Activated CD4-positive, alpha-beta T cell treated with anti-CD3 and anti-CD28 coated beads, Interleukin-10, Interleukin-2, amounts not matched to agents 100 ng/mL and 50 ng/mL, durations not matched to agents 16 hours and 8 hours (primary cell): ENCODE measurements at places on chromosomes 16 and 17.

- no peak for DNase-seq
These were observed 20.3 kb downstream of the METRNL start for GRCh38 chr17:83099570-83100181.

DNA sequence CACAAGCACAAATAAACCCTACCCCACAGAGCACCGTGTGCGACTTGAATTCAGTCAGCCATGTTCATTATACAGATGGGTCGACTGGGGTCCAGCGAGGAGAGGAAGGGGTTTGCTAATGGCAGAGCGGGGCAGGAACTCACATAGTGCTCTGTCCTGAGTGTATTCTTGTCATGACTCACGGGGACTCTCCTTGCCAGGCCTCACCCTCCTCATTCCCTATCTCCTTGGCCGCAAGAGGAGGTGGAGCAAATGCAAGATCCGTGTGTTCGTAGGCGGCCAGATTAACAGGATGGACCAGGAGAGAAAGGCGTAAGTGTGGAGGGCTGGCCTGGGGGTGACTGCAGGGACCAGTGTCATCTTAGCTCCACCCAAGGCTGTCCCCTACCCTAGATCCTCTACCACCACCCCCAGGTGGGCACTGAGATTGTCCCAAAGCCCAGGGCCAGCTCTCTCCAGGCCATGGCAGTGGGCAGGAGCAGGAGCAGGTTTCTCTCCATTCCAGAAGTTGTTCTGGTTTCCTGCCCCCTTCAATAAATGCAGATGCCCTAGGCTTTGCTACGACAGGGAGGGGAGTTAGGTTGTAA lies 29.4 kb downstream of the SLC12A3 start:
- no peak for DNase-seq

DNA sequence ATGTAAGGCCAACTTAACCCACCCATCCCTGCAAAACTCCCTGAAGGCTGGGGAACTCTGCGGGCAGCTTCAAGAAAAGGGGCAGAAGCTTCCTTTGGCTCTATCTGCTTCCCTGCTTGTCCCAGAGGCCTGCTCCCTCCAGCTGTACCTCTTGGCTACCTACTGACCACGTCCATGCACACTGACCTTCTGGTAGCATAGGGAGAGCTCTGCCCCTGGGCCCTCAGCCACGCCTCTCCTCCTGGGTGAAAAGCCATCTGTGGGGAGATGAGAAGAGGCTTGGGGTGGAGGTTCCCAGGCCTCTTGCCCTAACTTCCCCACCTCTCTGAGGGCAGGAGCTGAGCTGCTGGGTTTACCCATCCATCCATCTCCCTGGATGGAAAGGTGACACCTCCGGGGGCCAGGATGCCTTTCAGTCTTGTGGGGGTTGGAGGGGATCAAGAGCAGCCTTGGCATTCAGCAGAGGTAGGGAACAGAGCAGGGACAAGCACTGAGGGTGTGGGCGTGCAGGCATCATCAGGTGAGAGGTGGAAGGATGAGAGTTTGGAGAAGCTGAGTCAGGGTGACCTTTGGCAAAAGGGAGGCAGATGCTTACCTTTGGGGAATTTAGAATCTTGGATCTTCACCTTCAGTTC lies 23.4 kb upstream of the MFSD6L start:
- no peak for DNase-seq

- DNase-seq: peak; percentile 3
These were observed 51.3 kb upstream of the TAC4 start for GRCh38 chr17:49899191-49899485.

DNA sequence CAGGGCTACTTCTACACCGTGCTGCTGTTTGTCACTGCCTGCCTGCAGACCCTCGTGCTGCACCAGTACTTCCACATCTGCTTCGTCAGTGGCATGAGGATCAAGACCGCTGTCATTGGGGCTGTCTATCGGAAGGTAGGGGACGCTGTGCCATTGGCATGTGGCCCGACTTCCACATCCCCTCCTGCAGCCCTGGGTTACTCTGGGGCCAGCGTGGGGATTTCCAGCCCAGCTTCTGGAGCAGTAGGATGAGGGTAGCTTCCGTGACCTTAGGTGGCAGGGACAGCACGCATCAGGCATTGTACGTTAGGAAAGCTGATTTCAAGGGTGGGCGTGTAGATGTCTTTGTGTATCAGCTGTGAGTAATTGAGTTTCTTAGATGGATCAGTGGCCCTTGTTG lies 96.5 kb downstream of the ABCC1 start:
- DNase-seq: no peak

DNA sequence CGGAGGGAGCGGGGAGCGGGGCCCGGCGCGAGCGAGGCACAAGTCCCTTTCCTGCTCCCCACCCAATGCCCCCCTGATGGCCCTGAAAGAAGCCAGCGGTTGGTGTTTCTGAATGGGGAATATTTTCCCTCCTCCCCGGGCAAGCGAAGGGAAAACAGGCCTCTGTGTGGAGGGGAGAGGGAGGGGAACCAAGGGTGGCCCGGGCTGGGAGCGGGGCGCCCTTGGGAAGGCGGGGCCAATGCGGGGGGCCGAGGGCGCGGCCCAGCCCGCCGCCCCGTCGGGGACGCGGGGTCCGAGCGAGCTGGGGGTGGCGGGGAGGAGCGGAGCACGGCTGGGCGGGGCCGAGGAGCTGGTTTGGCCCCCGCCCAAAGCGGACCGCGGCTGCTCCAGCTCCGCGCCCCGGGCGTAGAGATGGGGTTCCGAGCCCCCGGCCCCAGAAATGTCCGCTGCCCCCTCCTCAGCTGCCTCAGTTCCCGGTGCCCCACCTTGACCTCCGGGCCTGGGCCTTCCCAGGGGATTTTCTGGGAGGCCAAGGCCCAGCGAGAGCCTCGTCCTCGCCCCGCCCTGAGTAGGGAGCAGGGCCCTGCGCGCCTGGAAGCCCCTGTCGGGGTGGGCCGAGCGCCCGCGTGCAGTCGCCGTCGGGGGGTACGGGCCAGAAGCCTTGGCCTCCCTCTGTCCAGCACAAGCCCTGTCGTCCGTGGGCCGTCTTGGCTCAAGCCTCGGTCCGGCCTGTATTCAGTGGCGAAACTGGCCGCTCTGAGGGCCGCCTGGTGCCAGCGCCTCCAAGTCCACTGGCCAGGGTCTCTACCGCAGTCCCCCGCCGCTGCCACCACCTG lies 3.9 kb upstream of the HEXIM1 start:
- DNase-seq: peak; percentile 23

- DNase-seq: no peak
These were observed 2.1 kb upstream of the SEPTIN12 start for GRCh38 chr16:4790261-4790660.

DNA sequence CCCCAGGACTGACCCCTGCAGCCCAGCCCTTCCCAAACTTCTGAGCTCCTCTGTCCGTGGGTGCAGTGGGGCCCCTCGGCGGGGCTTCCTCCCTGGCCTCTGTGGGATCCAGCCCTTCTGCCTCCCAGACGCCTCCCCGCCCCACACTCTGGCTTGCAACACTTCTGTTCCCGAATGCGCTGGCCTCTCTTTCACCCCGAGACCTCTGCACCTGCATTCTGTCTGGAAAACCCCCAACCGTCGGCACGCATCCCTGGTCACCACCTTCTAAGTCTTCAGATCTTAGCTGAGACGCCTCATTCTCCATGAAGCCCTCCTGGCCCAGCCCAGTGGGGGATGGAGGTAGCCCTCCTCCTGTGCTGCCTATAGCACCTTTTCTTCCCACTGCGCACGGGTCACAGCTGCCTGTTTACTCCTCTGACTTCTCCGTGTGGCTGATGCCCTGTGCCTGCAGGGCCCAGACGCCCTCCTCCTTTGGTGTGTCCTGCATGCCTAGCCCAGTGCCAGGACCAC lies 26.4 kb downstream of the TMEM235 start:
- peak; percentile 14 for DNase-seq

DNA sequence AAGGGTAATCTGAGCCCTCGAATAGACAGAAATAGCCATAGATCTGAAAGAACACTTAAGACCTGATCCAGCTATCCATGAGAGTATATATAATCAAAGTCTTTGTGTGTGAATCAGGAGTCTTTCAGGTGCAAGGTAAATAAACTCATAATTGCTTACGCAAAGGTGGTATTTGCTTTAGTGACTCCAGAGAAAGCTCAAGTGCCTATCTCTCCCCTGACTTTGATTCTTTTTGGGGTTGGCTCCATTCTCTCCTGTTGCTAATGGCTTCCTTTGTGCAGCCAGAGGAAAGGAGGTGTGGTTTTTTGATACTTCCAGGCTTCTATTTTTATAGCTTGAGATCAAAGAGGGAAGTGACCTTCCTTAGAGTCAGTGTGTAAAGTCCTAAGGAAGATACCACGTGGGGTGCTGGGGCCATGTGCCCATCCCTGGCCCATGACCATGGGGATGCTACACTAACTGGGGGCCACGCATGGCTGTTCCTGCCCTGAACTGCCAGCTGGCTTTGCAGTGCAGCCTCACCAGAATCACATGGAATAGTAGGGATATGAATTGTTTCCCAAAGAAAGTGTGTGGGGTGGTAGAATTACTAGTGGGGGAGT lies 45.8 kb downstream of the TENT4B start:
- DNase-seq: no peak

- no peak for DNase-seq
These were observed 36.6 kb downstream of the FAM20A start for GRCh38 chr17:68564415-68565111.

GRCh38 chr17:48733632-48734328 lies 5.2 kb upstream of the HOXB13 start:
- DNase-seq: no peak

DNA sequence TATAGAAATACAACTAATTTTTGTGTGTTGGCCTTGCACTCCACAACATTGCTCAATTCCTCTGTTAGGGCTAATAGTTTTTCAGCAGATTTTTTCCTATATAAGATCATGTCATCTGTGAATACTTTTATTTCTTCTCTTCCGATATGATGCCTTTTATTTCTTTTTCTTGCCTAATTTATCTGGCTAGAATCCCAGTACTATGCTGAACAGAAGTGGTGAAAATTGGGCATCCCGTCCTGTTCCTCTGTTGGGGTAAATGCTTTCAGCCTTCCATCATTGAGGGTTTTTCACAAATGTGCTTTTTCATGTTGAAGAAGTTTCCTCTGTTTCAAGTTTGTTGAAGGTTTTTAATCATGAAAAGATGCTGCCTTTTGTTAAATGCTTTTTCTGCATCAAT lies 22.7 kb upstream of the TNFRSF13B start:
- no peak for DNase-seq

DNA sequence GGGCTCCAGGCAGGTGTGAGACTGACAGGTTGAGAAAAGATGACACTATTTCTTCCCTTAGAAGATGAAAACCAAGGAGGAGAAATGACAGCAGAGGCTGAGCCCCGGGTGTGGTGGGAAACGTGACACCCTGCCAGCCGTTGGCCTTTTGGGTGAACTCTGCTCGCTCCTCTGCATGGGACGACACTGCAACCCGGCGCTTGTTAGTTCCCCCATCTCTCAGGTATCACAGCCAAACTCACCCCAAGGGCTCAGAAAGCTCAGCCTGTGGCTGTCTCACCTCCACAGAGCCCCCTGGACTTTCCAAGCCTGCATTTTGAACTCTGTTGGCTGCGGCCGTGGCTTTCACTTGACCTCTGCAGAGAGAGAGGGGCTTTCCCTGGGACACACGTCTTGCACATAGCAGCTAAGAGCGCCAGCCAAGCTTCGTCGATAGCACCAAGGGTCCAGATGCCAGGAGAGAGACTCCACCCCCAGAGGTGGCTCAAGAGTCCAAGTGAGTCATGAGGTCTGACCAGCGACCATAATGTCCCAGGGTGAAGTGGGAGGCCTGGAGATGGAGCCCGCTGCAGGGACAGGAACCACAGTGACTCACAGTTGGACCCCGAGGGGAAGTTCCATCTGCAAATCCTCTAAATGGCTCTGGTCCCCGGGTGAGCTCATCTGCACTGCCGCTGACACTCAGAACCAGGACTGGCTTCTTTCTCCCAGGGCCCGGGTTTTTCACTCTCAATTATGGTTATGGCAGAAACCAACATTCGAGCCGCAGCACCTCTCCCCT lies 301.9 kb downstream of the SOX9 start:
- peak; percentile 41 for DNase-seq

DNA sequence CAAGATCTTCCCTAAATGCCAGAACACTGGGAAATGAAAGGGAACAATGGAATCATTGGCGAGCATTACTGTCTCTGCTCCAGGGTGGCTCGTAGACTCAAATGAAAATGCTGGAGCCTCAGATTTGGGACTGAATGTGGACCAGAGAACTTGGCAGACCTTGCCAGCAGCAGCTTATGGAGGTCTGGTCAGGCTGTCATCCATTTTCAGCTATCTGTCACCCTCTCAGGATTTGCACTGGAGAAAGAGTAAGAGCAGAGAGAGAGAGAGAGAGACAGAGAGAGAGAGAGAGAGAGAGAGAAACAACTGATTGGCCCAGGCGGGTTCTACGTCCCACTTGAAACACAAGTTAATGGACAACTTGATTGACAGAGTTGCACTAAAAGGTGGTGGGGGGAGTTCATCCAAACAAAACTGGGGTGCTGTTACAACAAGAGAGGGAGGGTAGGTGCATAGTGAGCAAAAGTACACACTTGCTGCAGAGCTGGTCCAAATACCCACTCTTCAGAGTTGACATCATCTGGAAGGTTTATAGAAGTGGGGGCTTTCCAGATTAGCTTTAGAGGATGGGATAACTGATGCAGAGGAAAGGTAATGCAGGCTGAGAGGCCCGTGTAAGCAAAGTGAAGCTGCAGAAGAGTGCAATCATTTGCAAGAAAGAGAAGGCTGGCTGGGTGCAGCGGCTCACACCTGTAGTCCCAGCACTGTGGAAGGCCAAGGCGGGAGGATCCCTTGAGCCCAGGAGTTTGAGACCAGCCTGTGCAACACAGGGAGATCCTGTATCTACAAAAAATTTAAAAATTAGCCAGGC lies 16.5 kb upstream of the NSMCE1 start:
- peak; percentile 26 for DNase-seq

- DNase-seq: no peak
These were observed 45.4 kb downstream of the LAT start for GRCh38 chr16:29030086-29030840.

- no peak for DNase-seq
These were observed 44.7 kb upstream of the KPNB1 start for GRCh38 chr17:47605011-47605410.

- DNase-seq: peak; percentile 86
These were observed 10.2 kb upstream of the HOXB9 start for GRCh38 chr17:48636177-48637018.

DNA sequence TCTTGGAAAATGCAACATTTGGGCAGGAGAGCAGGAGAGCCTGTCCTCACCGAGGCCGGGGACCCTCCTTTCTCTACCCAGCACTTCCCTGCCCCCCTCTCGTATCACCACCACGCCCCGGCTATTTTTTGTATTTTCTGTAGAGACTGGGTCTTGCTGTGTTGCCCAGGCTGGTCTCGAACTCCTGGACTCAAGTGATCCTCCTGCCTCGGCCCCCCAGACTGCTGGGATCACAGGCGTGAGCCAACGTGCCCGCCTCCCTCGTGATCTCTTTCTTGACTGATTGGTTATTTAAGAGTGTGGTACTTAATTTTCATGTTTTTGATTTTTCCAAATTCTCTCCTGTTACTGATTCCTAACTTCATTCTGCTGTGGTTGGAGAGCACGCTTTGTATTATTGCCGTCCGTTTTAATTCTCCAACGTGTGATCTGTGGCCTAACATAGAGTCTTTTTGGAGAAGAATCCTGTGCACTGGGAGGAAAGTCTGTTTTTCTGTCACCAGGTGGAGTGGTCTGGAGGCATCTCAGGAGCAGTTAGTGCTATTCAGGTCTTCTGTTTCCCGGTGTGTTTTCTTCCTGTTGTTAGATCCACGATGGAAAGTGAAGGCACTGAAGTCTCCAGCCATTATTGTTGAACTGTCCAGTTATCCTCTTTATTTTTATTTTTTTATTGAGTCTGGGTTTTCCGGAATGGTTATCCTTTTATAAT lies 40.4 kb downstream of the ZNF778 start:
- no peak for DNase-seq
